ENCODE measurements at places on chromosomes 5 and 9.

DNA sequence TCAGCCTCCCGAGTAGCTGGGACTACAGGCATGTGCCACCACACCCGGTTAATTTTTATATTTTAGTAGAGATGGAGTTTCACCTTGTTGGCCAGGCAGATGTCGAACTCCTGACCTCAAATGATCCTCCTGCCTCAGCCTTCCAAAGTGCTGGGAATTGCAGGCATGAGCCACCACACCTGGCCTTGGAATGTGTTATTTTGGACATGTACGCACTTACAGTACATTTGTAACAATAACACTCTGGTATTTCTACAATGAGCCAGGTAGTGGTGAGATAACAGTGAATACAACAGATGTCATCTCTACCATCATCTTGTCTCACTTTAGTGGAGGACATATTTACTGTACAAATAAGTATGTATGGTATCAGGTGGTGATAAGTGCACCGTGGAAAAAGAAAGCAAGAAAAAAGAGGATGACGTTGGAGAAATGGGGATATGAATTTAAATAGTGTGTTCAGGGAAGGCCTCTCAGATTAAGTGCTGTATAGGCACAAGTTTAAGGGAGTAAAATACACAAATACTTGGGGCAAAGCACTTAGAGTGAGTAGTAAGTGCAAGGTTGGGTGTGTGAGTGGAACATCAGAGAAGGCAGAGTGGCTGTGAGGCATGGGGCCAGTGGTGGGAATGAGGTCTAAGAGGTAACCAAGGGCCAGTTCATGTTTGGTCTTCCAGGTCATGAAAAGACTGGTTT is 100.1 kb downstream of the CDC42SE2 start:
- no peak for DNase-seq

DNA sequence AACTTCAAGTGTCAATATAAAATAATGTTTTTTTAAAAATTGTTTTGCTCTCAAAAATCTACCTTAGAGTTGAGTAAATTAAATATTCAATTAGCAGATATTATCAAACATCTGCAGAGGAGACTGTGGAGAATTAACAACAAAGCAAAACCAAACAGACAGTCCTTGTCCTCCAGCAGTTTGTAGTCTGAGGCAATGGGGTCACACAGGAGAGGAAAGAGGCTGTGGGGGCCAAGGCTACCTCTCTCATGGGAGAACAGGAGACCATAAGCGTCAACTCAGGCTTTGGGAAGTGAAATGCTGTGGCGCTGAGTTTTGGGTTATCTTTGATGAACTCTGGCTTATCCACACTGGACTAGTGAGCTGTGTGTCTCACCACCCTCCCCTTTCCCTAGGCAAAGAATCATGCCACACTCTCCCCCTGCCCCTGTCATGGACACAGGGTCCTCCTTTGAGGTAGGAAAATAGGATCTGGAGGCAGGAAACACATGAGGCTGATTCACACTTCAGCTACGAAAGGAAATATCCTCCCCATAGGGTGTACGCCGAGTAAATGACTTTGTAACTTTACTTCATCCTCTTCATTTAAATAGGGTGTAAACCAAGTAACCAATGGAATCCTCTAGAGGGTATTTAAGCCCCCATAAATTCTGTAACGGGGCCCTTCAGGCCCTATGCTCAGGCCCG is 152.7 kb downstream of the FSTL4 start:
- DNase-seq: no peak

GRCh38 chr5:143054480-143054941 is 284.3 kb downstream of the ARHGAP26 start:
- peak; percentile 36 for DNase-seq

- no peak for DNase-seq
Measured at GRCh38 chr9:110013064-110013463, 194.9 kb downstream of the C9orf152 start.

GRCh38 chr9:121567500-121568342 is 68.1 kb upstream of the GGTA1 start:
- DNase-seq: no peak

GRCh38 chr5:171588046-171588445 is 168.6 kb downstream of the FGF18 start:
- no peak for DNase-seq

GRCh38 chr5:127970081-127970480 is 113.5 kb upstream of the SLC12A2 start:
- DNase-seq: no peak

DNA sequence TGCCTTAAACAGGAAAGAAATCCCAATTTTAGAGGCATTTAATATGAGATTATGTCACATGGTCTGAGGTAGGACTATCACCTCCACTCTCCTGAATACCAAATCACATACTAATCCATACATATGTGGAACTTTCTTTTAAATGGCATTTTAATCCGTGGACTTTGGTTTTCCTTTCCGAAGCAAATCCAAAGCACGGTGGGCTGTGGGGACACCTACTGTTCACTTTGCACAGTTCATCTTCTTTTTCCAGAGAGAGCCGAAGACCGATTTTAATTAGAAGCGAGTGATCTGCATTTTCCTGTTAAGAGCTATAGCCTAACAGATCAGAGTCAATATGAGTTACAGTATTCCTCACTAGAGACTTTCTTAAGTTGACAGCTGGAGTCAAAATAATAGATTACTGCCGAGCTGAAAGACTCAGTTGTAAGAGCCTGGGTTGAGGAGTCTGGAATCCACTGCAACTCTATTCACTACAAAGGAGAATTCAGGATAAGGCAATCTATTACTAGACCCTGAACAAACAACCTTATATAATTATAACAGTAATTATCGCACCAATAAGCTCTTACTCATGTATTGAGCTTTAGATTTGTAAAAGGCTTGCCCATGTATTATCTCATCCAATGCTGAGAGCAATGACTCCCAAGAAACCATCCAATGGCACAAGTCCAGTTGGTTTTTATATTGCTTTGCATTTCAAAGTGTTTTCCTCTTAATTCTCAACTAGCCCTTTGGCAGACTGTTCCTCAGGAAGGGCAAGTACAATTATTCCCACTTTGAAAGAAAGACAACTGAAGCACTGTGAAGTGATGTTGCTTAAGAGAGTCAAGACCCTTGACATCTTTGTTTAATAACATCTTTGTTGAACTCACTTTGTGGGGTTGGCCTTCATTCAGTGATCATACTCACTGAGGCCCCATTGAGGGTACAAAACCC is 144.7 kb downstream of the TRPM6 start:
- DNase-seq: no peak

DNA sequence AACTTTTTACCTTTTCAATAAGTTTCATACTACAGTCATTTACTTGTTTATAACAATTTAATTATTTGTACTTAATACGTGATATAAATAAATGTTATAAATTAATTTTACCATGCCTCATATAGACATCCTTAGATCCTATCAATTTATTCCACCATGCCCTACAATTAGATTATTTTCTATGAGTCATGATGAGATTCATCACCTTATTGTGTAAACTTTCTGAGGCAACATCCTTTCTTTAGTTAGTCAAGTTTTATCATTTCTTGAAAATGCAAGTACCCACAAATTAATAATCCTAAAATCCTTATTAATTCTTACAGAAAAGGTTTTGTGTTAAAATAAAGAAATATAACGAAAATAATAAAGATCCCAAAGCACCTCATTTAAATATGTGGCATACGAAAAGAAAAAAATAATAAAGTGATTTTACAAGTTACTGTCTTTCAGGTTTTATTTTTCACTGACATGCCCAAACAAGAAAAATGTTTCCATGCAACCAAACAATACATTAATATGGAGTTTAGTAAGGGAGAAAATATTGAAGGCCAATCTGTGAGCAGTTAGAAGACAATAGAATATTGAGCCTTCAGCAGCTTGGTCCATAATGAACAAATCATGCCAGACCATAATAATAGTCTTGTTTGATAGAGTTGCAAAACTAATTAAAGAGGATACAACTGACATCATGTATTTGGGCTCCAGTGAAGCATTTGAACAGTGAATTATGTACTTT is 188.7 kb upstream of the MRPS30 start:
- DNase-seq: no peak

DNA sequence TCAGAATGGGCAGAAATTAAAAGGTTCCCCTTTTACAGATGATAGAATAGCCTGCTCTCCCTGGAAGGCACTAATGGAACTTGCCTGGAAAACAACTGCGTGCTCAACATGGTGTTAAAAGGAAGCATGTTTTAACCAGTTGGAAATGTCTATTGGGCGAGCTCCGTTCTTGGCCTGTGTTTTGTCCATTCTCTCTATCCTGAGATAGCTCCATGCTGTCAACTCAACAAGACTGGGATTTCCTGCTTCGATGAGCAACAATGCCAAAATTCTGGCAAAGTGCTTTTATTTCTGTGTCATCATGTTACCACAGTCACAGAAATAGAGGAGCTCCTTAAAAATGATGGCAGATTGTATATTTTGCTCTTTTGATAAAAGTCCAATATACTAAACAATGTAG is 198.3 kb downstream of the PLK2 start:
- DNase-seq: peak; percentile 42

- DNase-seq: peak; percentile 65
Measured at GRCh38 chr9:133943781-133944745, 48.1 kb downstream of the VAV2 start.

GRCh38 chr5:141522301-141522700 is 33.4 kb downstream of the PCDHGC5 start:
- DNase-seq: peak; percentile 53

- no peak for DNase-seq
Measured at GRCh38 chr9:16460696-16461095, 409.8 kb downstream of the BNC2 start.

DNA sequence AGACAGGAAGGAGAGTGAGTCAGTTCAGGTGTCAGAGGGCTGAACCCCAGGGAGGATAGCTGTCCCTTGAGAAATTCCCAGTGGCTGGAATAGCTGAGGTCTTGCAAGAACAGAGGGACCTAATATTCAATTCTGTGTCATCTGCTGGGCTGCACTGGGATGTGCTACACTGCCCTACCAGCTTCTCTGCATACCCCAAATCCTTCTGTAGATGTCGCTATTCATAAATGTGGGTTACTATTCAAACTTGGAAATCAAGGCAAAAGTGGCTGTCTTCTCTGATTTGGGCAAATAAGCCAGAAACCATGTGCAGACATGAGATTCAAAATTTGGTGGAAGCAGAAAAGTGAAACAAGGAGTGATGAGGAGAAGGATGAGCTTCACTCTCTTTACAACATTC is 16.3 kb downstream of the TNFSF8 start:
- no peak for DNase-seq

DNA sequence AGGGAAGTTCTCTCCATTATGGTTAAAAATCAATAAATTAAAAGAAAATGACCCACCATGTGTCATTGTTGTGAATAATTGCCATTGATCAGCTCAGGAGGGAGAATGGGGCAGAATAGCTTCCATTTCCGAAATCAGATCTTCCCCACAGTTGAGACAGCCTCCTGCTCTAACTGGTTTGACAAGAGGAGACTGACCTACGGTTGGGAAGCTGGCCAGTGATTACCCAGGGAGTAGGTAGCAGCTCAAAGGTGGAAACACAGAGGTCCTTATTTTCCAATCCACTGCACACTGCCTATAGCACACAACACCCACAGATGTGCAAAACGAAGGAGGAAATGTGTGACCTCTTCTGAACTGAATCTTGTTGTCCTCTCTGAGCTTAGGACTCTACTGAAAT is 69.0 kb upstream of the DAPK1 start:
- no peak for DNase-seq

GRCh38 chr5:93993161-93993560 is 251.8 kb upstream of the POU5F2 start:
- no peak for DNase-seq

GRCh38 chr5:137348759-137349158 is 150.4 kb downstream of the SPOCK1 start:
- no peak for DNase-seq

DNA sequence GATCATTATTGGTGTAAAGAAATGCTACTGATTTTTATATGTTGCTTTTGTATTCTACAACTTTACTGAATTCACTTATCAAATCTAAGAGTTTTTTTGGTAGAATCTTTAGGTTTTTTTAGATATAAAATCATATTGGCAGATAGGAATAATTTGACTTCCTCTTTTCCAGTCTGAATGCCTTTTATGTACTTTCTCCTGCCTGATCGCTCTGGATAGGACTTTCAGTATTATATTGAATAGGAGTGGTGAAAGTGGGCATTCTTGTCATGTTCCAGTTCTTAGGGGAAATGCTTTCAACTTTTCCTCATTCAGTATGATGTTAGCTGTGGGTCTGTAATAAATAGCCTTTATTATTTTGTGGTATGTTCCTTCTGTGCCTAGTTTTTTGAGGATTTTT is 8.3 kb downstream of the AHRR start:
- no peak for DNase-seq

GRCh38 chr5:5042806-5043205 is 97.3 kb upstream of the ADAMTS16 start:
- no peak for DNase-seq

DNA sequence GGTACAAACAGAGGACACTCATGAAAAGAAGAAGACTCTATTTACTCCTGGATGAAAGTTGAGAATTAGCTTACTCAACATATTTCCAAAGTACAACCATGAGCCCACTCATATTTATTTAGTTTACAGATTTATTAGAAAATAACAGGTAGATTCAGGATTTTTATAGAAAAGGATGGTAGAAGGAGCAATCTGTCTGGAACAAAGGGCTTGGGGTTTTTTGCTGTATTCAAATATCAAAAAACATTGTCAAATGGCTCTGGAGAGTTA is 7.0 kb upstream of the ERAP2 start:
- no peak for DNase-seq

GRCh38 chr5:176788091-176788490 is 22.3 kb upstream of the UNC5A start:
- no peak for DNase-seq

- no peak for DNase-seq
Measured at GRCh38 chr9:123746765-123747164, 183.2 kb downstream of the DENND1A start.

DNA sequence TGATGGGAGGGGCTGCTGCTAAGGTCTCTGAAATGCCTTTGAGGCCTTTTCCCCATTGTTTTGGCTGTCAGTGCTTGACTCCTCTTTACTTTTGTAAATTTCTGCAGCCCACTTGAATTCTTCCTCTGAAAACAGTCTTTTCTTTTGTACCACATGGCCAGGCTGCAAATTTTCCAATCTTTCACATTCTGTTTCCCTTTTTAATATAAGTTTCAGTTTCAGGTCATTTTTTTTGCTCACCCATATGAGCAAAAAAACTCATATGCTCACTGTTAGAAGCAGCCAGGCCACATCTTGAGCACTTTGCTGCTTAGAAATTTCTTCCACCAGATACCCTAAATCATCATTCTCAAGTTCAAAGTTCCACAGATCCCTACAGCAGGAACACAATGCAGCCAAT is 234.6 kb upstream of the ADRA1B start:
- DNase-seq: no peak

GRCh38 chr9:31774571-31774970 is 609.9 kb upstream of the ACO1 start:
- DNase-seq: no peak
